ENCODE measurements at places on chromosomes 11 and 22. TPM values are rescaled to one million over a fixed set of nuclear protein-coding genes. Genes with fewer than 3 reads are reported as not detected.

Gene GRM5
- total RNA-seq, result not detected

Gene ABCC8
- total RNA-seq, result 2.1 TPM

Gene NECTIN1
- 20.6 TPM for total RNA-seq

Gene MICAL2
- 57.1 TPM for total RNA-seq

Gene OVCH2
- total RNA-seq, result not detected

Gene TTC28
- 17.0 TPM for total RNA-seq

Gene HOATZ
- not detected for total RNA-seq

Gene MS4A14
- 0.52 TPM for total RNA-seq

Gene PDGFD
- 9.8 TPM for total RNA-seq

Gene FAM227A
- 0.20 TPM for total RNA-seq

Gene OR5P2
- not detected for total RNA-seq

Gene TMPRSS13
- 0.15 TPM for total RNA-seq

Gene CRYBB1
- 0.64 TPM for total RNA-seq

Gene KCNC1
- total RNA-seq, result not detected

Gene FAM181B
- 0.07 TPM for total RNA-seq

Gene GPHA2
- not detected for total RNA-seq

Measured in left ventricle myocardium superior (tissue), 1 donor.